CD8-positive, alpha-beta memory T cell (primary cell): ENCODE measurements at places on chromosomes 2 and 18. TPM values are rescaled to one million over a fixed set of nuclear protein-coding genes. Genes with fewer than 3 reads are reported as not detected.

ARL5A gene
- total RNA-seq: 58.4 TPM

LBH gene
- 115 TPM for total RNA-seq

CD28 gene
- total RNA-seq: 64.1 TPM

CROCC2 gene
- not detected for total RNA-seq

TCF23 gene
- total RNA-seq: not detected

HOXD13 gene
- total RNA-seq: not detected

SERPINB4 gene
- total RNA-seq: not detected

INSIG2 gene
- 13.4 TPM for total RNA-seq

TTC32 gene
- total RNA-seq: 15.7 TPM

CIDEA gene
- total RNA-seq: not detected

AKAIN1 gene
- not detected for total RNA-seq

DNA sequence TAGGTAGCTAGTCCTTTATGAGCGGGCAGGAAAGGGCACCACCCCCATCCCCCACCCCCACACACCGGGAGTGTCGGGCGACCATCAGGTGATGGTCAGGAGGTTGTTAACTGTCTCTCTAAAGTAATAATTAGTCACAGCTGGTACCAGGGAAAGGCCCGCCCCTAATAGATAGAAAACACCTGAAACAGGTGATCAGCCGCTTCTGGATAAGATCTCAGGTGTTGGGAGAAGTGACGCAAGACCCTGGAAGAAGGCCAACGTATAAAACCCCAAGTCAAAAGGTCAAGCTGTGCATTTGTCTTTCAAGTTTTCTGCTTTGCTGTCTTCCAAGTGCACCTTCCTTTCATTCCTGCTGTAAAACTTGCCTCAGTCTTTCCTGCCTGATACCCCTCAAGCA lies 59.6 kb upstream of the LINC00305 start:
- no peak overlapping the region for H3K4me3 ChIP-seq
- no peaks in the 10 kb centered on the region for H3K27me3 ChIP-seq

GRCh38 chr2:174773215-174773614 lies 8.9 kb upstream of the CHRNA1 start:
- H3K4me1 ChIP-seq: peaks cover 25% of the 10 kb centered on the region
- H3K27ac ChIP-seq: no peak overlapping the region
- no peak overlapping the region for H3K4me3 ChIP-seq
- no peak for DNase-seq
- H3K27me3 ChIP-seq: no peaks in the 10 kb centered on the region

GRCh38 chr2:218125095-218125494 lies 733 bp upstream of the CXCR2 start:
- no peak overlapping the region for H3K27ac ChIP-seq
- DNase-seq: no peak
- H3K27me3 ChIP-seq: peaks cover 3% of the 10 kb centered on the region
- no peaks in the 10 kb centered on the region for H3K36me3 ChIP-seq
- H3K4me1 ChIP-seq: no peaks in the 10 kb centered on the region
- H3K4me3 ChIP-seq: no peak overlapping the region

DNA sequence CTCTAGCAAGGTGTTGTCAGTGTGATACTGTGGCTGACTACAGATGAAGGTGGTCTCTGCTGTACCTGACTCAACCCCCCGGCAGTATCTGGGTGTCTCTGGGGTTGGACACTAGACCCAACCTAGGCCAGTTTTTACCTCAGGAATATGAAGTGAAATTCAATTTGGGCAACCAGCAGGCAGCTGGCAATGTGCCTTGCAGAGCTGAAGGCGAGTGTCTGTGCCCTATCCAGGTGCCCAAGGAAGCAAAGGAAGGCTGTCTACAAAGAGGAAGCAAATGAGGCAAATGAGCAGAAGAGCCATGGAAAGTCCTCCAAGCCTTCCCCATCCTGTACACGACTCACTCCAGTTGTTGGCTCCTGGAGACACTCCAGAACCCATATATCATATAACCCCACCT lies 264.6 kb upstream of the AGAP1 start:
- H3K4me3 ChIP-seq: no peak overlapping the region
- H3K27ac ChIP-seq: no peak overlapping the region
- H3K27me3 ChIP-seq: no peaks in the 10 kb centered on the region
- no peaks in the 10 kb centered on the region for H3K36me3 ChIP-seq
- DNase-seq: no peak
- H3K4me1 ChIP-seq: no peaks in the 10 kb centered on the region

DNA sequence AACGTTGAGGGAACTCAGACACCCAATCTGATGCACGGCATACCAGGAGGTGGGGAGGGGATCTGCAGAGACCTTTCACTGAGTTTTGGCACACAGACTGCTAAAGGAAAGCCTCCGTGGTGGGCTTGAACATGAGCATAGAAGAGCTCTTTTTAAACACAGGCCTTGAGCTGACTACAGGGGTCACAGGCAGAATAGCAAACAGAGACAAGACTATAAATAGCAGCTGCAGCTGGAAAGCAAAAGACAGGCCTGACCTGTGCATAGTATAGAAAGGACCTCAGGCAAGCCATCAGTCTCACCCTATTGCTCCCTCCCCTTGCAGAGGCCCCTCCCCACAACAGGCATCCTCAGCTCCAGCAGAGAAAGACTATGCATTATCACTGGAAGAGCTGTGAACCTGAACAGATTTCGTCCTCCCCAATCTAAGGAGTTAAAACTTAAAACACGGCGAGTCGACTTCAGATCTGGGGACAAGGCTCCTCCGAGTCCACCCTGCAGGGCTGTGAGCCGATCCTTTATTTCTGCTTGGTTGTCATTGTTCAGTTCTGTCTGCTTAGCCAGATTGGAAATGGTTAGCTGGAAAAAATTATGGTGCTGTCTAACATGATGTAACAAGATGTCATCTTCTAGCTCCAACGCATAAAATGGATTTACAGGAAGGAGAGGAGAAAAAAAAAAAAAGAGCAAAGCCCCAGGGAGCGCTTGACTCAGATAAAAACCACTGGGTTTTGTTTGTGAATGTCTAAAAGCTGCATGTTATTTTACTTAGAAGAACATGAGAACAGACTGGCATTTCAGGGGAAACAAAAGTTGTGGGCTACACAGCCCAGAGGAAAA lies 25.2 kb upstream of the LCLAT1 start:
- no peaks in the 10 kb centered on the region for H3K36me3 ChIP-seq
- no peak for DNase-seq
- H3K4me1 ChIP-seq: peaks cover 48% of the 10 kb centered on the region
- no peaks in the 10 kb centered on the region for H3K27me3 ChIP-seq

- no peak overlapping the region for H3K4me3 ChIP-seq
- H3K27ac ChIP-seq: no peak overlapping the region
- no peaks in the 10 kb centered on the region for H3K27me3 ChIP-seq
- no peak for DNase-seq
- no peaks in the 10 kb centered on the region for H3K36me3 ChIP-seq
- H3K4me1 ChIP-seq: no peaks in the 10 kb centered on the region
Observed at GRCh38 chr18:3234457-3234856, 13.1 kb upstream of the MYL12A start.

- DNase-seq: no peak
- no peak overlapping the region for H3K27ac ChIP-seq
- no peaks in the 10 kb centered on the region for H3K4me1 ChIP-seq
Observed at GRCh38 chr2:21814588-21815149, 690.9 kb downstream of the TDRD15 start.

DNA sequence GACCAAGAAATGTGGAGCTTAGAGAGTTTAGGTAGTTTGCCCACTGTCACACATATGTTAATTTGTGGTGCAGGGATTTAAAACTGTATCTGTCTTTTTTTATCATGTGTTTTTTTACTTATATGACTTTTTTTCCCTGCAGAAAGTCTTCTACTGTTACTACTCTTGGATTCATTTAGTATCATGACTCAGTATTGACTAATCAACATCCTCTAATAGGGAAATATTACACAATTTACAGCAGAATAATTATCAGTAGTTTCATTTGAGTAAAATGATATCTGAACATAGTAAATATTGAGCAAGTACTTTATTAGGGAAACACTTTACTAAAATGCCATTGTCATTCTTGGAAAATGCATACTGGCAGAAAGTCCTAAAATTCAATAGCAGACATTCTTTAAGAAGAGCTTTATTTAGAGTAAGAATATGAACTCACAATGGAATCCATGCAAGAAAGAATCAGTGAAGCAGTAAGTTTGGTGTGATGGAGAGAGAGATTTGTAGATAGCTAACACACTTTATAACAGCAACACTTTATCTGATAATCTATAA lies 425.9 kb upstream of the SLC8A1 start:
- no peaks in the 10 kb centered on the region for H3K36me3 ChIP-seq
- no peak overlapping the region for H3K27ac ChIP-seq
- no peak overlapping the region for H3K4me3 ChIP-seq
- H3K4me1 ChIP-seq: no peaks in the 10 kb centered on the region

GRCh38 chr2:165497659-165498317 lies 28.3 kb downstream of the CSRNP3 start:
- no peak overlapping the region for H3K27ac ChIP-seq
- no peaks in the 10 kb centered on the region for H3K27me3 ChIP-seq
- DNase-seq: no peak
- no peaks in the 10 kb centered on the region for H3K36me3 ChIP-seq

- DNase-seq: no peak
- H3K4me3 ChIP-seq: no peak overlapping the region
- no peaks in the 10 kb centered on the region for H3K4me1 ChIP-seq
- H3K27ac ChIP-seq: no peak overlapping the region
Observed at GRCh38 chr2:168642873-168643272, 159.6 kb upstream of the NOSTRIN start.

- DNase-seq: no peak
- no peak overlapping the region for H3K27ac ChIP-seq
- no peaks in the 10 kb centered on the region for H3K36me3 ChIP-seq
Observed at GRCh38 chr2:25938345-25938744, 44.0 kb downstream of the KIF3C start.

DNA sequence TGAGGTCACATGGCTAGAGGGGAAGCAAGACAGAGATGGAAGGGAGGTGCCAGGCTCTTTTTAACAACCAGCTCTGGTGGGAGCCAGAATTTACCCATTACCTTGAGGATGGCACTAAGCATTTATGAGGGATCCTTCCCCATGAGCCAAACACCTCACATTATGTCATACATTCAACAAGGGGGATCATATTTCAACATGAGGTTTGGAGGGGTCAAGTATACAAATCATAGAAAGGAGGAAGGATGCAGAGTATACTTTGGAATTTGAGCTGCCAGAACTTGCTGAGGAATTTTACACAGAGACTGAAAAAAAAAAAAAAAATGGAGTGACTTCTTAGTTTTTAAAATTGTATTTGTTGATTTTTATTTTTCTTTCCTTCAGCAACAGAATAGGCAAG lies 891.4 kb downstream of the CCDC85A start:
- H3K4me3 ChIP-seq: no peak overlapping the region
- no peak overlapping the region for H3K27ac ChIP-seq
- H3K27me3 ChIP-seq: no peaks in the 10 kb centered on the region
- no peaks in the 10 kb centered on the region for H3K4me1 ChIP-seq
- no peaks in the 10 kb centered on the region for H3K36me3 ChIP-seq

DNA sequence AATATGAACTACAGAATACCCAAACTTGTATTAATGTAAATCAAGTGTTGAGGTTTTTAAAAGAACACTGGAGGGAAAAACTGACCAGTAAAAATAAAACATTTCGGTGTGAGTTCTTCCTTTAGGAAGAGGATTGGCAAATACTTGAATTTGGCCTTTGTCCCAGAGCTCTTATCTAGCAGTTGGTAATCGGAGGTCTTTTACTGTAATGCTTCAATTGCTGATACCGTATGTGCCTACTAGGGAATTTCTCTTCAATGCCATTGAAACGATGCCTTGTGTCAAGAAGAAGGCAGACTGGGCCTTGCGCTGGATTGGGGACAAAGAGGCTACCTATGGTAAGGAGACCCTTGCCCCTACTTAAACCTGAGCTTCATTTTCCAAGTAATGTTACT lies 4.1 kb downstream of the RRM2 start:
- no peak overlapping the region for H3K4me3 ChIP-seq
- H3K36me3 ChIP-seq: no peaks in the 10 kb centered on the region
- H3K27me3 ChIP-seq: peaks cover 7% of the 10 kb centered on the region
- DNase-seq: no peak
- H3K4me1 ChIP-seq: peaks cover 25% of the 10 kb centered on the region
- H3K27ac ChIP-seq: no peak overlapping the region

- no peaks in the 10 kb centered on the region for H3K4me1 ChIP-seq
- H3K4me3 ChIP-seq: no peak overlapping the region
- H3K27ac ChIP-seq: no peak overlapping the region
- H3K27me3 ChIP-seq: peaks cover 4% of the 10 kb centered on the region
- no peaks in the 10 kb centered on the region for H3K36me3 ChIP-seq
Observed at GRCh38 chr2:6769346-6769745, 96.4 kb downstream of the CMPK2 start.

- no peak for DNase-seq
- no peak overlapping the region for H3K27ac ChIP-seq
- no peaks in the 10 kb centered on the region for H3K27me3 ChIP-seq
- H3K4me3 ChIP-seq: no peak overlapping the region
- peaks cover 12% of the 10 kb centered on the region for H3K36me3 ChIP-seq
Observed at GRCh38 chr2:119376810-119377209, 10.0 kb downstream of the DBI start.

DNA sequence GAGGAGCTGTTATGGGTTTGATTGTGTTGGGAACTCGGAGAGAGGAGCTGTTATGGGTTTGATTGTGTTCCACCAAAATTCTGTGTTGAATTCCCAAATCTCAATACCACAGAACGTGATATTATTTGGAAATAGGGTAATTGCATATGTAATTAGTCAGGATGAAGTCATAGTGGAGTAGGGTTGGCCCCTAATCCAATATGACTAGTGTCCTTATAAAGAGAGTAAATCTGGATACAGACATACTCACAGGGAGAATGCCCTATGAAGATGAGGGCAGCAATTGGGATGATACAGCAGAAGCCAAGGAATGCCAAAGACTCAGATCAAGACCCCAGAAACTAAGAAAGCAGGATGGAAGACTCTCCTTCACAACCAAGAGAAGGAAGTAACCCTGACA lies 1023.2 kb upstream of the ZEB2 start:
- no peak overlapping the region for H3K4me3 ChIP-seq
- no peak for DNase-seq
- no peak overlapping the region for H3K27ac ChIP-seq
- no peaks in the 10 kb centered on the region for H3K36me3 ChIP-seq
- no peaks in the 10 kb centered on the region for H3K27me3 ChIP-seq
- H3K4me1 ChIP-seq: no peaks in the 10 kb centered on the region

DNA sequence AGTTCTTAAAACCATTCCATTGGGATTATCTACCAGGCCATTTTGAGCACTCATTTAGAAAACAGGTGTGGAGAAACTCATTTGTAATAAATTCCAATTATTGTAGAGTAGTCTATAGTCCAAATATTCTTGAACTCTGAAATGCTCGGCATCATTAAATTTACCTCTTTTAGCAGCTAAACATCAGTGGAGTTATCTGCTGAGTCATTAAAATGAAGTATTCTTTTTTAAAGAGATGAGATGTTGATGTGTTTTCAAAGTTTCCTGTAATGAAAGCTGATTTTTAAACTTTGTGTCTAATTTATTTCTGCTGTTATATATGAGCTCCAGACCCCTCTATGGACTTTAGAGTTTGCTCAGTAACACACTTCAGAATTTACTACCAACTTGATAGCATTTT lies 1635.2 kb downstream of the SUCLG1 start:
- H3K4me3 ChIP-seq: no peak overlapping the region
- no peaks in the 10 kb centered on the region for H3K4me1 ChIP-seq
- no peaks in the 10 kb centered on the region for H3K27me3 ChIP-seq
- H3K36me3 ChIP-seq: no peaks in the 10 kb centered on the region
- no peak for DNase-seq

GRCh38 chr2:11988691-11989353 lies 242.4 kb downstream of the LPIN1 start:
- DNase-seq: no peak
- no peaks in the 10 kb centered on the region for H3K4me1 ChIP-seq
- no peak overlapping the region for H3K27ac ChIP-seq
- H3K27me3 ChIP-seq: no peaks in the 10 kb centered on the region
- no peaks in the 10 kb centered on the region for H3K36me3 ChIP-seq
- H3K4me3 ChIP-seq: no peak overlapping the region

- H3K27ac ChIP-seq: no peak overlapping the region
- H3K4me3 ChIP-seq: no peak overlapping the region
- no peaks in the 10 kb centered on the region for H3K27me3 ChIP-seq
Observed at GRCh38 chr18:45034179-45034578, 353.5 kb downstream of the SETBP1 start.
